Activated CD4-positive, alpha-beta T cell treated with anti-CD3 and anti-CD28 coated beads, Interleukin-2, amount 10 ng/mL, durations not matched to agents 24 days and 14 days (primary cell): ENCODE measurements at places on chromosomes 6 and 20. TPM values are rescaled to one million over a fixed set of nuclear protein-coding genes. Genes with fewer than 3 reads are reported as not detected.
A peak's percentile ranks its signal among the peaks of the same experiment; 100 is the strongest.

DNA sequence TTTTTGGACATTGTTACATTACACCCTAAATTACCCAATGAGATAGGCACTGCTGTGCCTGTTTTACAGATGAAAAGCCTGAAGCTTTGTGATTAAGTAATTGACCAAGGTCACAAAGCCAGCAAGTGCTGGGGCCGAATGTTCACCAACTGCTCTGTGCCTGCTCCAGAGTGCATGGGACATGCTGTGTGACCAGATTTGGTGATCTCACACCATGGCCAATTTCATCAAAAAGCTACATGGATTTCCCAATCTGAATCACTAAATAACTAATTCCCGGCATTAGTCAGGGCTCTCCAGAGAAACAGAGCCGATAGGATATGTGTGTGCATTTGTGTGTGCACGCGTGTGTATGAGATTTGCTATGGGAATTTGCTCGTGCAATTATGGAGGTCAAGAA is 228.3 kb upstream of the ECI2 start:
- no peaks in the 10 kb centered on the region for H3K27me3 ChIP-seq
- no peak overlapping the region for H3K27ac ChIP-seq
- no peaks in the 10 kb centered on the region for H3K4me1 ChIP-seq
- DNase-seq: no peak
- H3K4me3 ChIP-seq: no peak overlapping the region
- H3K36me3 ChIP-seq: no peaks in the 10 kb centered on the region

- no peaks in the 10 kb centered on the region for H3K27me3 ChIP-seq
- H3K4me3 ChIP-seq: no peak overlapping the region
- no peak overlapping the region for H3K27ac ChIP-seq
- peaks cover 6% of the 10 kb centered on the region for H3K36me3 ChIP-seq
- no peak for DNase-seq
These were observed 57.0 kb downstream of the UBE3D start for GRCh38 chr6:83008626-83009025.

GRCh38 chr6:150363733-150364132 is 5.1 kb upstream of the IYD start:
- no peaks in the 10 kb centered on the region for H3K4me1 ChIP-seq
- H3K36me3 ChIP-seq: no peaks in the 10 kb centered on the region
- H3K4me3 ChIP-seq: no peak overlapping the region
- H3K27me3 ChIP-seq: peaks cover 5% of the 10 kb centered on the region
- peak; percentile 49 for DNase-seq
- H3K27ac ChIP-seq: no peak overlapping the region

DNA sequence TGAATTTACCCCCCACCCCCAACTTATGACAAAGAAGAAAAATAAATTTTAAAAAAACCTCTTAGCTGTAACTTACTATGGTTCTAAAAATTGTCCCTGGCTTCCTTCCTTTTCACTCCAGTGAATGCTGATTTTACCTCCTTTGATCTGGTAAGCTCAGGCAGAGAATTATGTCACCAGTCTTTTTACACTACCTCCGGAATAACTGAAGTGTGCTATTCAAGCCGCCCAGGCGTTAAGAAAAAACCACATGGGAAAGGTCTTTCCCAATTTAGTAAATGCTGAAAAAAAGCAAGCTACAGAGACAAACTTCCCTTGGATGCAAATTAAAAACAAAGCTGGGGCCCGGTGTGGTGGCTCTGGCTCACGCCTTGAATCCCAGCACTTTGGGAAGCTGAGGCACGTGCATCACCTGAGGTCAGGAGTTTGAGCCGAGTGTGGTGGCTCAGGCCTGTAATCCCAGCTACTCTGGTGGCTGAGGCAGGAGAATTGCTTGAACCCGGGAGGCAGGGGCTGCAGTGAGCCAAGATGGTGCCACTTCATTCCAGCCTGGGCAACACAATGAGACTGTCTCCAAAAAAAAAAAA is 12.4 kb downstream of the SNX5 start:
- H3K36me3 ChIP-seq: peaks cover 70% of the 10 kb centered on the region
- H3K4me1 ChIP-seq: peaks cover 62% of the 10 kb centered on the region
- H3K4me3 ChIP-seq: peak overlapping the region; percentile 16
- H3K27ac ChIP-seq: peak overlapping the region; percentile 90

DNA sequence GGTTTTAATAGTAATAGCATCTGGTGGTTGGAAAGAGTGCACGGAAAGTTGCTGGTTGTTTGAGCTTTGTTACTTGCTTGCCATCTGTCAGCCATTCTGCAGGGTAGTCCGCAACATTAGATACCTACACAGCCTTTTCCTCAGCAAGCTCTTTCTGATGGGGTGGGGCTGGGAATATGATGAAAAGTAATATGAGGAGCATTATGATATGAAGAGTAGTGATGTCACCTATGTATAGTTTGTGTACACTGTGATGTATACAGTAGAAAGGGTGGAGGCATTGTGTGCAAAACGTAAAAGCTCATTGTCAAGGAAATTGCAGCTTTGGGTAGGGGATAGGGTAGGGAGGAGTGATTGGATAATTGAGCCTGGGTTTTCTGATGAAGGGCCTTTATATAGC is 16.1 kb downstream of the SCAF8 start:
- H3K27me3 ChIP-seq: no peaks in the 10 kb centered on the region
- H3K4me3 ChIP-seq: no peak overlapping the region
- H3K27ac ChIP-seq: no peak overlapping the region
- H3K4me1 ChIP-seq: peaks cover 15% of the 10 kb centered on the region
- DNase-seq: no peak

DNA sequence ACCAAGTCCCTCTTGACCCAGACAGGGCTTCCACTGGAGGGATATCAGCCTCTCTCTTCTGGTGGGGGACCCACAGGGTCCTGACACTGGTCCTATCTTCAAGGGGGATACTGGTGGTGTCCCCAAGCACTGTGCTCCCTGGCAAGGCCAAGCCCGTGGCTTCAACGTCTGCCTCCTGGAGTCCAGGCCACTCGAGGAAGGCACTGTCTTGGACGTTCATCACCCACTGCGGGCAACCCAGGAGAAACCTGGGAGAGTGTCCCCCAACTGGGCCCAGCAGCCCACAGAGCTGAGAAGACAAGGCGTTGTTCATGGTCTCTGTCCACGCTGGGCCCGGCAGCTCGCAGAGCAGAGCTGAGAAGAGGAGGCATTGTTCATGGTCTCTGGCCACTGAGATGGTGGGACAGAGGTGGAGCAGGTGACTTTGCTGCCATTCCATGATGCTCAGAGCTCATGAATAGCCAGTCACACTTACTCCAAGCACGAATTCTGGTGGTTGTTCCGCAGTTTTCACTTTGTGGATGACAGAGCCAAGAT is 37.5 kb upstream of the FRMD1 start:
- no peak overlapping the region for H3K4me3 ChIP-seq
- no peak overlapping the region for H3K27ac ChIP-seq
- H3K4me1 ChIP-seq: peaks cover 2% of the 10 kb centered on the region
- H3K36me3 ChIP-seq: no peaks in the 10 kb centered on the region
- H3K27me3 ChIP-seq: no peaks in the 10 kb centered on the region
- DNase-seq: no peak

GRCh38 chr20:1807394-1807793 is 87.8 kb upstream of the SIRPA start:
- no peak overlapping the region for H3K4me3 ChIP-seq
- peaks cover 7% of the 10 kb centered on the region for H3K4me1 ChIP-seq
- no peaks in the 10 kb centered on the region for H3K36me3 ChIP-seq
- H3K27me3 ChIP-seq: peaks cover 43% of the 10 kb centered on the region
- no peak overlapping the region for H3K27ac ChIP-seq

DNA sequence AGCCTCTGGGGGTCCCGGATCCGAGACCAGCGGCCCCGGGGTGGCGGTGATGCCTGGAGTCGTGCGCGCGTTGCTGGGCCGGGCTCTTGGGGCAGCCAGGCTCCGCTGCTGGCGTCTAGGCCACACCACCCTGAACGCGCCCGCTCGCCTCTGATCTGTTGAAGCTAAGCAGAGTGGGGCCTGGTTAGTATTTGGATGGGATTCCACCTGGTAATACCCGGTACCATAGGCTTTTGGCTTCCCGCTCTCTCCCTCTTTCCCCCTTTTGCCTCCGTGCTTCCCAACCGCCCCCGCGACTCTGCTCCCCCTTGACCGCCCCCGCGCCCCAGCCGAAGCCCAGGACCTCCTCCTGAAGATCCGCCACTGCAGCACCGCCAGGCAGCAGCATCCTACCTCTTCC is 1383.5 kb upstream of the DEFB115 start:
- no peaks in the 10 kb centered on the region for H3K4me1 ChIP-seq
- H3K4me3 ChIP-seq: no peak overlapping the region
- H3K27me3 ChIP-seq: peaks cover 2% of the 10 kb centered on the region
- DNase-seq: peak; percentile 69

Gene TRIM31
- 0.09 TPM in 1 of 2 replicates, not detected in the other for total RNA-seq

Gene RIPK1
- total RNA-seq: 17.0 and 17.9 TPM in 2 replicates

Gene MUC21
- not detected in 2 replicates for total RNA-seq

Gene TBX18
- not detected in 2 replicates for total RNA-seq

Gene DEFB124
- not detected in 2 replicates for total RNA-seq

Gene PI3
- not detected in 2 replicates for total RNA-seq

Gene RAET1L
- total RNA-seq: not detected in 2 replicates
